ENCODE measurements at places on chromosomes 3 and 15.

- peak; percentile 21 for DNase-seq
These were observed 118.6 kb downstream of the ANO10 start for GRCh38 chr3:43503067-43503728.

DNA sequence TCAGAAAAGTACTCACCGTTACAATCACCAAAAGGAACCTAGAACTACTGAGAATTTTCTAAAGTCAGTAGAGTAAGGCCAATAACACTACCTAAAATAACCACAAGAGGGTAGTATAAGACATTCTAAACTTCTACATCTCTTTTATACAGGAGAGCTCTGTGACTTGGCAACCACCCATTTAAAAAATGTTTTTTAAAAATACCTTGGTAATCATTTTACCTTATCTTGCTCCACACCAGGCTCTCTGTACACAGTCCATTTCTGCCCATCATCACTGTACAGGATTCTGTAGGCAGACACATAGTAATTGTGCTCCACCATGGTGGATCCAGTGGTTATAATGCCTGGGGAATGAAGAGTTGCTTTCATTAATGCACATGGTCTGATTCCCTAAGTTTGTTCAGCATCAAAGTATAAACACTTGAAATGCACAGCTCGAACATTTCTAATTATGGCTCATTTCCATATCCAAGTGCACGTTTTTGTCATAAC is 54.5 kb downstream of the ST3GAL6 start:
- peak; percentile 46 for DNase-seq

GRCh38 chr15:30985081-30985531 is 6.3 kb downstream of the MTMR10 start:
- DNase-seq = no peak

DNA sequence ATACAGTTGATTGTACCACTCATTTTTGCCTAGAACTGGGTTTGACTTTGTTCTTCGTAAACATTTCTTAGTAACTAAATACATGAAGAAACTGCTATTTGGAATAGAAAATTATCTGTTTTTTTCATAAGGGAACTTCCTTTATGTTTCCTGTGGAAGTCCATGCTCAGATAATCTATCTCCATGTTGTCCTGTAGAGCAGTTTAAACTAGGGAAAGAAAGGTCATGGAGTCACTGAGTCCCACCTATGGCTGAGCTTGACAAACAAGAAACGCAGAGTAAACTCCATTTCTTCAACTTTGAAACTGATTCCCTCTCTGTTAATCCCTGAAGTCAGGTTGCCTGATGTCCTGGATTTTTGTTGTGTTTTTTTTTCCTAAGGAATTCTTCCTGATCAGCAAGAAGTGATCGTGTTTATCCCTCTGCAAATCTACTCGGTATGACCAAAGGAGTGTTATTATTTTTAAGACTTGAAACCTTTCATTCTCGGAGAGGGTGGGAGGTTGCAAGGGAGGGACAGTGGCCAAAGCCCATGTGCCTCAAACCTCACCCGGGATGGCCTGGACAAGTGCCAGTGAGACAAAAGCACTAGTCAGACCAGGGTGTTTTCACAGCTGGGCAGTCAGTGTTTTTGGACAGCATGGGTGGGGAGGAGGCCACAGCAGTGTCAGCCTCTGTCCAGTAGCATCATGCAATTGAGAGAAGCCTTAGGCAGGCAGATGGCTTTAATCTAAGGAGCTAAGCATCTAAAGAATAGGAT is 129.8 kb upstream of the PHLDB2 start:
- no peak for DNase-seq

DNA sequence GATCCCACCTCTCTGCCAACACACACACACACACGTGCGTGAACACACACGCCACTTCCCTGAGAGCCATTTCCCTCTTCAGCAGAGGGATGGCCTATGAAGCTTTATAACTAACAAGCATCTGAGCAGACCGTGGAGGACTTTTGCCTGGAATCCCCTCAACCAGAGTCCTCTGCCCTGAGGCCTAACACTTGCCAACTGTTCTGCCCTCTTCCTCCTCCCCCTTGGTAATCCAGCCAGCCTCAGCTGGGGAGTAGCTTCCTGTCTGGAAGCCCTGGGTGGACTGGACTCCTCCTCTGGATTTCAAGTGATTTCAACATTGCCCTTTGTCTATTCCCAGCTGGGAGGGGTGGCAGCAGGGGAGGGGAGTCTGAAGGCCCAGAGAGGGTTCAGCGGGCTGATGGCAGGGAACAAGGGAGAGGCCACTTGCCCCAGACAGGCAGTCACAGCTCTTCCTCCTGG is 68.4 kb upstream of the HACD2 start:
- DNase-seq = no peak

DNA sequence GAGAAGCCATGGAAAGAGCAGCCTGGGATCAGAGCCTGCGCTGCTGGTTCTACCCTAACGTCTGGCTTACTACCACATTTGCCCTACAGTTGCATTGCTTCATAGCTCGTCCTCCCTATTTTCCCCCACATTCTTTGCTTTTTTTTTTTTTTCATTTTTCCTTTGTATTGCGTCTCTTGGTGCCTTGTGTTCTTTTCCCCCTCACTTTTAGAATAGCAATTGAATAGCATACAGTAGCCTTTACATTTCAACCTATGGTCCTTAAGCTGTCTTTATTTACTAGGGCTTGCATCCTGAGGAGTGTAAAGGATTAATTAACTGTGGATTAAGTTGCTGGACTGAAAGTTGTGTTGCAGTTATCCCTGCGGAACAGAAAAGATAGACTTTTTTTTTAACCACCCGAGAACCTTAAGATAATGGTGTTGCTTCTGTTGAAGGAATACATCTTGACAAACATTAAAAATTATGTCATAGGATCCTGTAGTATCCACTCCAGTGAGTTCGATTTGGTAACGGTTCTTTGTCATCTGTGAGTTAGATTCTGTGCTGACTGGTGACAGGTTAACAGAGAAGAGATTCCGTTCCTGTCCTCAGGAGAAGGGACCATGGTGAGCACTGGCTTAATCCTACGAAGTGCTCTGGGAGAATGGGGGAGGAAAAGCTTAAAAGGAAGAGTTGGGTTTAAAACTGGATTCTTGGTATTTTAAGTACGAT is 417.4 kb upstream of the NAALADL2 start:
- no peak for DNase-seq

- DNase-seq = no peak
These were observed 121.1 kb upstream of the ACP3 start for GRCh38 chr3:132196113-132196512.

- no peak for DNase-seq
These were observed 76.2 kb downstream of the MRPL46 start for GRCh38 chr15:88391006-88391405.

- peak; percentile 95 for DNase-seq
These were observed at the start of the genes MST1 and RNF123 for GRCh38 chr3:49689046-49689907. Gene MST1, minus strand, starts transcription at chr3:49689474. Its CDS starts 783 bp downstream, at chr3:49688691. Gene RNF123, plus strand, starts transcription at chr3:49689557. Its CDS starts 1,609 bp downstream, at chr3:49691166.

- DNase-seq = no peak
These were observed 44.3 kb upstream of the ACAD9 start for GRCh38 chr3:128835096-128835495.

GRCh38 chr3:54940971-54941370 is 13.1 kb upstream of the LRTM1 start:
- no peak for DNase-seq

DNA sequence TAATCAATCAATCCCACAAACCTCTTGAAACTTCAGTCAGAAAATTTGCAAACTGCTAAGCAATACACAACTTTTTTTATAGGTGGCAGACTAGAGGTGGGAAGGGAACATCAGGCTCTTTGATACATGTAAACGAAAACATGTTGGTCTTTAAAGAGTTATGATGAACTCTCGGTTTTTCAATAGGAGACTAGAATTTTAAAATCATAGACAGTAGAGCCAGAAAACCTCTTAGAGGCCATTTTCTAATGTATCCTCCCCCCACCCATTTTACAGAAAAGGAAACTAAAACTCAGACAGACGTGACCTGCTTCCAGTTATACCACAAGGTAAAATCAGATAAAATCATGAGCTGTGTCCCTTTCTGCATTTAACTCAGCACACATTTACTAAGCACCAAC is 179.1 kb upstream of the LPP start:
- no peak for DNase-seq

- no peak for DNase-seq
These were observed 97.1 kb downstream of the MEGF11 start for GRCh38 chr15:66156310-66156975.

DNA sequence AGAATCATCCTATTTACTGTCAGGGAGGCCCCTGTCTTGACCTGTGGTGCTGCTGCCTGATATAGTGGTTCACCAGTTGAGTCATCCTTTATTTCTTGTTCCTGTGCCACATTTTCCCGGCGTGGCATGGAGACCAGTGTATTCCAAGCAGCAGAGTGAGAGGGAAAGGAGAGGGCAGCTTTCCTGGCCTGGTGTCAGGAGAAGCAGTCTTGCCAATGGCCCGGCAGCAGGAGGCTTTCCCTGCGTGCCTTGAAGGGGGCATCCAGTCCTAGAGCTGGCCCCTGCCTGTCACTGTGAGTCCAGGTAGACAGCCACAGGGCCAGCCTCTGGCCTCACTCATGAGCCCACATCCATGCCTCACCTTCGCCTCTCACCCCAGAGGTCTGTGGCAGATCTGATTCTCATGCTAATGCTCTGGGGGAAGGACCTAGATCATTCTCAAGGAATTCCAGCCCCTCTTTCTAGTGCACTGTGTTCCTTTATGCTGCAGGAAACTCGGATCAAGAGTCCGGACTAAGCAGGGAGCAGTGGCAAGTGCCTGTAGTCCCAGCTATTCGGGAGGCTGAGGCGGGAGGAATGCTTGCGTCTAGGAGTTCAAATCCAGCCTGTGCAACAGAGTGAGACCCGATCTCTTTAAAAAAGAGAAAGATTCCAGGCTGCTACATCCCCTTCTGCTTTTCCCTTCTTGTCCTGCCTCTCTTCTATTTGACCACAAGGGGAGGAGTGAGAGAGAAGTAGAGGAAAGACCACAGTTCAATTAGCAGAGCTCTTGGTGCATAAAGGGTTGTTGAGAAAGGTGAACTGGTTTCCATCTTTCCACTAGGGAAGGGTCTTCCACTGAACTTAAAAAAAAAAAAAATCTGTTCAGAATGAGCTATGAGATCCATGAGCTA is 66.8 kb upstream of the HACD2 start:
- DNase-seq = peak; percentile 26

DNA sequence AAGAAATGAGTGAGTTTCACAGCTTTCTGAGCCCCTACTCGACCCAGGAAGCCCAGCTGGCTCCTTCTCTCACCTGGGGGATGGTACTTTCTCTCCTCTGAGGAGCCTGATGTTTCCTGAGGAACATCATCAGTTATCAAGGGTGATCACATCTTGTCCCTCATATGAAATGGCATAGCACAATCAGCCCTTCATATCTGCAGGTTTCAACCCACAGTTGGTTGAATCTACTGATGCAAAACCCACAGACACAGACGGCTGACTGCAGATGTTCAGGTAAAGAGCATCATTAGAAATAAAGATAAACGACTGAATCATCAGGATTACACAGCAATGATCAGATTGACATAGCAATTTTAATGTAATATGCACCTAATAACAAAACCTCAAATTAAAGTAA is 93.6 kb upstream of the OSTN start:
- DNase-seq = no peak

DNA sequence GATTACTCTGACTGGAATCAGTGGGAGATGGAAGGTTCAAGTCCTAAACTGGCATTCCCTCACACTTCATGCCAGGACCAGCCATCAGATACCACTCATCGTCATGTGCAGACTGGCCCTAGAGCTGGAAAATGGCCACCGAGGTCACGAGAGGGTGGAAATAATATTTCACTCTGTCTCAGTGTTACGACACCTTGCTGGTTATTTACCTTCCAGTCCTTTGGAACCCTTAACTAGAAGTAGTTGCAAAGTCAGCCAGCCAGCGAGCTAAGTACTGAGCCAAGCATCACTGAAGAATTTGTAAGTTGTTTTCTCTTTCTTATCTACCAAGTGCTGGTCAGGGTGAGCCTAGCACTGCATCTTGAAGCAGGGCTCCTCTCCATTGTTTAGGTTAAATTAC is 309.9 kb upstream of the RASGRP1 start:
- no peak for DNase-seq

GRCh38 chr3:186458306-186459107 is 85.7 kb downstream of the CRYGS start:
- DNase-seq = no peak

GRCh38 chr3:72446218-72447058 is 401.8 kb downstream of the SHQ1 start:
- DNase-seq = peak; percentile 32

- DNase-seq = no peak
These were observed 164.7 kb downstream of the CTNNB1 start for GRCh38 chr3:41363830-41364523.

GRCh38 chr15:57680021-57680420 is 26.5 kb upstream of the POLR2M start:
- no peak for DNase-seq

DNA sequence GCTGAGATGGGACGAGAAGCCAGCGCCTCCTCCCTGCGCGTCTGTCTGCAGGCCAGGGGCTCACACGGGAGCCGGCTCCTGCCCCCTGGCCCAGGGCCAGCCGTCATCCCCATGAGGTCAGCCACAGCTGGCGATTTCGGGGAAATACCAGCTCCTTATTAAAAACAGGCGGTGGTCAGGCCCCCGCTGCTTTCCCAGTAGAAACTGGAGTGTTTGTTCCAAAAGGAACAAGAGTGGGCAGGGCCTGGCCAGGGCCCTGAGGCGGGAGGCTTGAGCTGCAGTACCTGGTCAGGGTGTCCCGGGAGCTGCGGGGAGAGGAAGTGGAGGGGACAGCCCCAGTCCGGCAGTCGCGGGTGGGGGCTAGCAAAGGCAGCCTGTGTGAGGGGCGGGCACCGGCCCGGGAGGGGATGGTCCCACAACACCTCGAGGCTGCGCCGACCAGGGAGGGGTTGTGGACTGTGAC is 17.8 kb downstream of the MYL3 start:
- peak; percentile 69 for DNase-seq

DNA sequence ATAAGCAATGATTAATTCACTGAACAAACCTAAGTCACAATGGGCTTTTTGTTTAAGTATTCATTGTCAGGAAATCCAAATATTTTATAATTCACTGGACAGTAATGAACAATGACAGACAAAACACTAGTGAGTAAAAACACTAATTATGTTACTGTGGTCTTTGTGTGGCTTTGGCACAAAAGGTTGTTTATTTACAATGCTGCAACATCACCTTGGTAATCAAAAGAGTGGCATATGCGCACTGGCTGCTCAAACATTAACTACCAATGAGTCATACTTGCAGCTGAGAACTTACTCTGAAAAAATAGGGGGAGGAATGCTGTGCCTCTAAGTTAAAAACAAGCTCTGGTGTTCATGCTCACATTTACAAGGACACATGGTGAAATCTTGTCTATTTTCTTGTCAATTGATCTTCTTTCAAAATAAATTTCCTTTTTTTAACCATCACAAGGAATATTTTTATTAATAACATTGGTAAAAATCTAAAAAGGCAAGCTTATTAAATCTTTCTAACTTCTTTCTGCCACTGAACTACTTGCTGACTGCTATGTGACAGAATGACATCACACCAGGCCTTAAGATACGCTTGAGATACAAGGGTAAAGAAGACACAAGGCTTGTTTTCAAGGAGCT is 85.2 kb upstream of the PPIB start:
- DNase-seq = peak; percentile 53

DNA sequence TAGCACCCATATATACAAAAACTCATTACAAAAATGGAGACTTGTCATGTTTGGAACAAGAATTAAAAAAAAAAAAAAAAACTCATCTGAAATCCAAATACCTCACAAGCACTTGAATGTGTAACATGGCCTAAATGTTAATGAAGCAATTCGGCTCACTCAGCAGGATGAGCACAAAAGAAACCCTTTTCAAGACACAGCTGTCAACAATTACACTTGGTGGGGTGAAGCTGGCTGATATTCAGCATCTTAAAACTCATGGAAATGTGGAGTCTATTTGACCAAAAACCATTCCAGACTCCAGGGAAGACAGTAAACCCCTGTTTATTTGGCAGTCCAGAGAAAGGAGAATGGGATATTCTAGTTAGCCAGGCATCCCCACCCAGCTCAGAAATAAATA is 205.4 kb upstream of the TSC22D2 start:
- no peak for DNase-seq

Data from iPS-NIHi11 (cell line).